HT-29 (cell line): ENCODE measurements at places on chromosomes 4 and X.

- DNase-seq = peak; percentile 36
Measured at GRCh38 chrX:30141966-30142365, 73.4 kb upstream of the MAGEB2 start.

- no peak for DNase-seq
Measured at GRCh38 chr4:62260254-62260653, 1060.1 kb downstream of the ADGRL3 start.

DNA sequence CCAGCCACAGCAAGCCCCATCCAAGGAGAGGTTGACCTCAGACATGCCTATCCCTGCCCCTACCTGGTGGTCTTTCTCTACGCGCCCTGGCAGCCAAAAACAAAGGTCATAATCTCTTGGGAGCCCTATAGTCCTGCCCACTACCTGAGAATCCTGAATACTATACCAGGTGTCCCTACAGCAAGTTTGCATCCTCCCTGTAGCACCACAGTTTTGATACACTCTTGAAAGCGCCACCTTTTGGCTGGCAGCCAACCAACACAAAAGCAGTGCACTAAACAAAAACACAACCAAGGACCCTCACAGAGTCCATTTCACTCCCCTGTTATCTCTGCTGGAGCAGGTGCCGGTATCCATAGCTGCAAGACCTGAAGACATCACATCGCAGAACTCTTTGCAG, 523.8 kb upstream of the CPEB2 start:
- no peak for DNase-seq

DNA sequence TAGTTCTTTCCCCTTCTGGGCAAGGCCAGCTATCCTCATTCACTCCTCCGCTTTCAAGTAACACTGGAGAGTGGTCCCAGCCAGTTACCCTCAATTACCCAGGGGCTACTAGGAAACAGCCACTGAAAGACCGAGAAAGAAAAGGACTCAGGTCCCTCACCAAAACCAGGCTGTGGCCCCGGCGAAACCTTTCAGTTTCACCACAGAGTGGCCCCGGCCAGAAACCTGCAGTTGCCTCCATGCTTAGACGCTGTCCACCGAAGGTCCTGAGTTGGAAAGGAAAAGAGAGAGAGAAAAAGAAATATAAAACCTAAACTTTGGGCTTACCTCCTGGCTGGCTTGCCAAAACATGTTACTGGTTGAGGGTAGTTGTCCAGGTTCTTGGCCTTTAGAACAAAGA, 5.0 kb upstream of the AREG start:
- DNase-seq = no peak

DNA sequence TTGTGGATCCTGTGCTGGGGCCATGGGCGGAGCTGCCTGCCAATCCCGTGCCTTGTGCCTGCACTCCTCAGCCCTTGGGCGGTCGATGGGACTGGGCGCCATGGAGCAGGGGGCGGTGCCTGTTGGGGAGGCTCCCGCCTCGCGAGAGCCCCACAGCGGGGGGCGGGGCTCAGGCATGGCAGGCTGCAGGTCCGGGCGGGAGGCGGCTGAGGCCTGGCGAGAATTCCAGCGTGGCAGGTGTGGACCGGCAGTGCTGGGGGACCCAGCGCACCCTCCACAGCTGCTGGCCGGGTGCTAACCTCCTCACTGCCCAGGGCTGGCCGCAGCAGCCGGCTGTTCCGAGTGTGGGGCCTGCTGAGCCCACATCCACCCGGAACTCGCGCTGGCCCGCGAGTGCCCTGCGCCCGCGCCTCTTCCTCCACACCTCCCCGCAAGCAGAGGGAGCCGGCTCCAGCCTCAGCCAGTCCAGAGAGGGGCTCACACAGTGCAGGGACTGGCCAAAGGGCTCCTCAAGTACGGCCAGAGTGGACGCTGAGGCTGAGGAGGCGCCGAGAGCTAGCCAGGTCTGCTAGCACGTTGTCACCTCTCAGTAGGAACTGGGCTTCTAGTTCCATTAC, 85.9 kb downstream of the GBA3 start:
- DNase-seq = no peak

DNA sequence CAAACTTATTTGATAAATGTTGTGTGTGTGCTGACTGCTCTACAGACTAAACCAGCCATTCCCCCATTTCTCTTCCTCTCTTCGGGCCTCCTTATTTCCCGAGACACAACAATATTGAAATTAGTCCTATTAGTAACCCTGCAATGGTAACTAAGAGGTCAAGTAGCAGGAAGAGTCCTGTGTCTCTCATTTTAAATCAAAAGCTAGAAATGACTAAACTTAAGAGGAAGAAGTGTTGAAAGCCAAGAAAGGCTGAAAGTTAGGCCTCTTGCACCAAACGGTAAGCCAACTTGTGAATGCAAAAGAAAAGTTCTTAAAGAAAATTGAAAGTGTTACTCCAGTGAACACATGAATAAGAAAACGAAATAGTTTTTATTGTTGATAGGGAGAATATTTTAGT, 357.8 kb upstream of the SLC7A11 start:
- DNase-seq = no peak

- peak; percentile 52 for DNase-seq
Measured at GRCh38 chr4:22490718-22491315, 25.0 kb downstream of the ADGRA3 start.

- DNase-seq = peak; percentile 23
Measured at GRCh38 chrX:3295731-3296130, 50.7 kb downstream of the MXRA5 start.

DNA sequence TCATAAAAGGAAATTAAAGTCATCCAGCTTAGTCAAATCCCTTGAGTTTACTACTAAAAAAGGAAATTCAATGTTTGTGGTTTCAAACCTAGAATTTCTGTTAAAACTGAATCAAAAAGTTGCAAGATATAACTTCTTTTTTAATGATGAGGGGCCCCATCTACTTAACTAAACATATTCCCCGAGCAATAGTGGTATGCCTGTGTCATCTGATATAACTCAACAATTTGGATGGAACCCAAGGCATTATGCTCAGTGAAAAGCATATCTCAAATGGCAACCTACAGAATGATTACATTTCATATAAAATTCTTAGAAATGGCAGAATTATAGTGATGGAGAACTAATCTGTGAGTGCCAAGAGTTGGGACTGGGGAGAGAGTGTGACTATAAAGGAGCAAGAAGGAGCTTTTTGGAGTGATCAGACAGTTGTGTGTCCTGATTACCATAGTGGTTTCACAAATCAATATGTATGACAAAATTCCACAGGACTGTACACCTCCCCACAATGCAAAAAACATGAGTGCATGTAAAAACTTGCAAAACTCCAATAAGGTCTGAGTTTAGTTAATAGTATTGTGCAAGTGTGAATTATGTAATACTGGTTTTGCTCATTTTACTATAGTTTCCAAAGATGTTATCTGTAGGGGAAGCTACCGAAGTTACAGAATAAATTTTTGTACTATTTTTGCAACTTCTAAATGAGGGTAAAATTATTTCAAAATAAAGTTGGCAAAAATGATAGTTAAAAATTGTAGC, 323.2 kb downstream of the ARHGAP24 start:
- DNase-seq = no peak

- DNase-seq = no peak
Measured at GRCh38 chr4:121156822-121157769, 7.0 kb downstream of the TNIP3 start.

GRCh38 chr4:56606385-56606784, 74.7 kb downstream of the HOPX start:
- no peak for DNase-seq

- no peak for DNase-seq
Measured at GRCh38 chr4:74503580-74503979, 58.6 kb downstream of the AREG start.

DNA sequence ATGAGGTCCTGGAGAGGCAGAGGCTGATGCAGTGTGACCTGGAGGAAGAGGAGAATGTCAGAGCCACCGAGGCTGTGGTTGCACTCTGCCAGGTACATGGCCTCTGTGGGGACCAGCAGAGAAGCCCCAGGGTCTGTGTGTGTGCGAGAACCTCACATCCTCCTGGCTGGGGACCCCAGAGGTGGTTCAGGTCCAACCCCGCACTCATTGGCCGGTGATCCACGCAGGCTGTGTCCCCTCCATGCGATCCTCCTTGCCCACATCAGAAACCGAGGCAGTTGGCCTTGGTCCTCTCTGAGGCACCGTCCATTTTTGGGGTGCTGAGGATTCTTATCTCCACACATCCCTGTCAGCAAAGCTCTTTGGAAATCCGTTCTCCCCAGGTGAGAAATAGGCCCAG, 45.3 kb downstream of the EVC start:
- no peak for DNase-seq

DNA sequence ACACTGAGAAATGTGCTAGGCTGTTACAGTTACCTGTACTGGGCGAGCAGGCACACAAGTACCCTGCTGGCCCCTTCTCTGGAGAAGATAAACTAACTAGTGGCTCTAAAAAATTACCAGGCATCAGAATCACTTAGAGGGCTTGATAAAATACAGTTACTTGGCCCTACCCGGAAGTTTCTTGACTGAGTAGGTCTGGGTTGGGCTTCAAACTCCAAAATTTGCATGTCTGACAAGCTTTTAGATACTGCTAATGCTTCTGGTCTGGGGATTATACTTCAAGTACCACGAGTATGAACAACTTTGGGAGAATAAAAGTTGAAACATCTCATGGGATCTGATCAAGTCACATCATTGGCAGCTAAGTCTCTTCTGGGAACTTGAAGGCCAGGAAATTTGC, 30.8 kb downstream of the CEP135 start:
- DNase-seq = no peak

DNA sequence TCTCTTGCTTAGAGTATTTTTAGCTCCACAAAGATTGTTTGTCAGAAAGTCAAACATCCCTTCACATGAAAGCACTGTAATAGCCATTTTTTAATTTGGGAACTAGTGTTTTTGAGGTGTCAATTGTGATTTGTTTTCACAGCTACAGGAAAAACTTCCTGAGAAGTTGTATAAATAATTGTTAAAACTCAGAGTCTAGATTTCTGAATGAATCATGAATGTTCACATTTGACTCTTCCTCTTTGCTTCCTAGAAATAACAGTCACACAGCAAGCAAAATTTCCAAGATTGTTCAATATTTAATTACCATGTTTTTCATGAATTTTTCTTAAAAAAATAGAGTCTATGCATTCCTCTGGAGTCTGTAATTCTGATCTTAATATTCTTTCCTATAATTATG, 156.9 kb upstream of the SLC7A11 start:
- no peak for DNase-seq
